ENCODE measurements at places on chromosomes 1 and 21. TPM values are rescaled to one million over a fixed set of nuclear protein-coding genes. Genes with fewer than 3 reads are reported as not detected.

MINDY1 gene
- total RNA-seq: 26.0 TPM

NKAIN1 gene
- total RNA-seq: 0.30 TPM

CTH gene
- 3.7 TPM for total RNA-seq

ADAM30 gene
- total RNA-seq: not detected

VAV3 gene
- total RNA-seq: 7.2 TPM

RBM11 gene
- 1.7 TPM for total RNA-seq

RHOU gene
- 32.5 TPM for total RNA-seq

CR1L gene
- total RNA-seq: 0.24 TPM

TRABD2B gene
- 10.6 TPM for total RNA-seq

OR10J4 gene
- total RNA-seq: not detected

TTC39A gene
- 2.0 TPM for total RNA-seq

BRDT gene
- total RNA-seq: not detected

KISS1 gene
- total RNA-seq: not detected

C1QA gene
- total RNA-seq: 145 TPM

KLHDC9 gene
- 0.78 TPM for total RNA-seq

RNF186 gene
- not detected for total RNA-seq

FCGR3A gene
- 88.2 TPM for total RNA-seq

CLK2 gene
- total RNA-seq: 39.6 TPM

RAB25 gene
- not detected for total RNA-seq

LRRC3 gene
- total RNA-seq: 5.3 TPM

DNALI1 gene
- 6.2 TPM for total RNA-seq

CSTB gene
- 44.3 TPM for total RNA-seq

ZNF697 gene
- 5.1 TPM for total RNA-seq

PLEKHA6 gene
- 19.6 TPM for total RNA-seq

LRRC71 gene
- total RNA-seq: 1.3 TPM

NENF gene
- 67.9 TPM for total RNA-seq

ATAD3C gene
- 0.42 TPM for total RNA-seq

MROH9 gene
- total RNA-seq: 0.10 TPM

LCE1D gene
- total RNA-seq: not detected

KLHL20 gene
- total RNA-seq: 28.5 TPM

TENT5C gene
- 17.7 TPM for total RNA-seq

HIVEP3 gene
- total RNA-seq: 6.3 TPM

SLC44A5 gene
- 1.0 TPM for total RNA-seq

TTC22 gene
- not detected for total RNA-seq

FCAMR gene
- total RNA-seq: not detected

MIXL1 gene
- 0.51 TPM for total RNA-seq

COL6A2 gene
- 1,431 TPM for total RNA-seq

HCRTR1 gene
- total RNA-seq: not detected

CYP4A22 gene
- total RNA-seq: 0.23 TPM

WRAP73 gene
- total RNA-seq: 17.4 TPM

Data from aorta (tissue), 5 donors.